ENCODE measurements at places on chromosomes 7 and 10.

DNA sequence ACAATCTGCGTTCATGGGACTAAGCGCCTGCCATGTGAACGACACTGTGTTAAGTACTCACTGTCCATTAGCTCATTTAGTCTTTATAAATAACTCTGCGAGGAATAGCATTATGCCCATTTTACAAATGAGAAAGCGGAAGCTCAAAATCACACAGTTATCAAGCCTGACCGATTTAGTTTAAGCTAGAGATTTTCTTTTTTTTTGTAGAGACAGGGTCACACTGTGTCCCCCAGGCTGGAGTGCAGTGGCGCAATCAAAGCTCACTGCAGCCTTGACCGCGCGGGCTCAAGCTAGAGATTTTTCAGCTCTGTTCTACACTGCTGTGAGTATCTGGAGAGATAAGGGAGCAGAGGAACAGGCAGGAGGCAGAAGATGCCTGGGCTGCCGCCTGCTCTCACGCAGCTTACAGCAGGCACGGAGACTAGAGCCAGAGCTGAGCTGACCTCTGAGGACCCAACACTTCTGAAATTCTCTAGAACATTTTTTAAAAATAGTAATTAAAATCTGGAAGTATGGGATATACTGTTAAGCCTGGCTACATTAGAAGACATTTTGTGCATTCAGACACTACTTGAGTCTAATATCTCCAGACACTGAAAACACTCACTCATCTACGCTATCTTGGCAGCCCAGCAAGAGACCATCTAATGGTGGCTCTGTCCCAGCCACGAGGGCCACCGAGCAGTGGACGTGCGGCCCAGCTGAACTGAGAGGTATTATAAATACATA lies 38.7 kb downstream of the GNA12 start:
- H3K4me1 ChIP-seq = peaks cover 34% of the 10 kb centered on the region
- no peaks in the 10 kb centered on the region for H3K27me3 ChIP-seq
- no peak overlapping the region for H3K4me3 ChIP-seq
- H3K27ac ChIP-seq = no peak overlapping the region
- no peaks in the 10 kb centered on the region for H3K36me3 ChIP-seq
- no peak for DNase-seq

DNA sequence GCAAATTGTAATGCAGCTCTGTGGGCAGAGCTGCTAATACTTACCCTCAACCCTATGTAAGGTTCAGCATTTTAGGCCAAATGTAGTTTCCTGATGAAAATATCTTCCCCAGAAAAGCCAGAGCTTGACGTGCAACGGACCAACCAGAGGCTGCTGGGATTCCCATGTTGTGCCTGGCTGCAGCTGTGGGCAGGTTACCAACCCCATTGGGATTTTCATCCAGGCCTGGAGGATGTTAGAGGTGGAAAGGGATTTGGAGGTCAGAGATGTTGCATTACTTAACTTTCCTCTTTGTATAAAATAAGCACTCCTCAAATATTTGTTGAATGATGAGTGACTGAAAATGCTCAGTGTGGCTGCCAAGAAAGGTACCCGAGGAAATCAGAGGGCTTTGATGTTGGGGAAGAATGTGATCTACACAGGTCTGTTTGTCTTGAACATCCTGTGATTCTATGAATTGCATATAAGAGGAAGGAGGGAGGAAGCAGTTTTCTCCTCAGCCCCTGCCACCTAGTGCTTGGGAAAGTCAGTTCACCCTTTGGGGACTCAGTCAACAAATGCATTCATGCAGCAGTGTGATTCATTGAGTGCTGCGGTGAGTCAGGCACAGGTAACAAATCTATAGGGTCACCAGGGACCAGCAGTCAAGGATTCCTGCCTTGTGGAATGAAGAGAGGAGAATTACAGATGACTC lies 487.2 kb downstream of the RPS24 start:
- H3K27ac ChIP-seq = no peak overlapping the region
- no peaks in the 10 kb centered on the region for H3K36me3 ChIP-seq
- H3K27me3 ChIP-seq = no peaks in the 10 kb centered on the region
- DNase-seq = peak; percentile 2
- no peak overlapping the region for H3K4me3 ChIP-seq

GRCh38 chr7:44186736-44187135 lies 2.5 kb downstream of the GCK start:
- no peak overlapping the region for H3K4me3 ChIP-seq
- H3K27ac ChIP-seq = no peak overlapping the region
- no peaks in the 10 kb centered on the region for H3K36me3 ChIP-seq
- DNase-seq = no peak

DNA sequence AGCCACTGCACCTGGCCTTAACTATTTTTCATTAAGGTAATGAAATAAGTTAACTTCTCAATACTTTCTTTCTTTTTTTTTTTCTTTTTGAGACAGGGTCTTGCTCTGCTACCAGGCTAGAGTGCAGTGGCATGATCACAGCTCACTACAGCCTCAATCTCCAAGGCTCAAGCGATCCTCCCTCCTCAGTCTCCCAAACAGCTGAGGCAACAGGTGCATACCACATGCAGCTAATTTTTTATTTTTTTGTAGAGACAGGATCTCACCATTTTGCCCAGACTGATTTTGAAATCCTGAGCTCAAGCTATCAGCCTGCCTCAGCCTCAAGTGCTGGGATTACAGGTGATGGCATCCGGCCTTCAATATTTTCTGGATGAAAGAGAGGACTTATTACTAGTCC lies 21.0 kb downstream of the KMT2C start:
- no peak overlapping the region for H3K4me3 ChIP-seq
- H3K36me3 ChIP-seq = no peaks in the 10 kb centered on the region
- no peak for DNase-seq
- H3K4me1 ChIP-seq = no peaks in the 10 kb centered on the region

DNA sequence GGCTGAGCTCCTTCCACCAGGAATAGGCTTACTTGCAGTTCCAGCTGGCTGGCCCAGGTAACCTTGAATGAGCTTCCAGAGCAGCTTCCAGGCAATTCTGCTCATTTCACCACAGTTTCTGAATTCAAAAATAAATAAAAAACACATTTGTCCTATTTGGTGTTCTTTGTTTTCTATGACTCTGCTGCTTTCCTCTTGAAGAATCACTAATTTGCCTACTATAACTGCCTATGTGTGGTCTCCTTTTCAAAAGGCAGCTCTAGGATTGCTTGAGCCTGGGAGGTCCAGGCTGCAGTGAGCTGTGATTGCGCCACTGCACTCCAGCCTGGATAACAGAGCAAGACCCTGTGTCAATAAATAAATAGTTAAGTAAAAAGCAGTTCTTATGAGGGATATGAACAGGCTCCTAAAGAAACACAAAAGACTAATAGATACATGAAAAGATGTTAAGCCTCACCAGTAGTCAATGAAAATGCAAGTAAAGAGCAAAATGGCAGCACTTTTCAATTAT lies 19.5 kb upstream of the TNPO3 start:
- DNase-seq = no peak
- H3K36me3 ChIP-seq = no peaks in the 10 kb centered on the region
- H3K27me3 ChIP-seq = no peaks in the 10 kb centered on the region
- no peaks in the 10 kb centered on the region for H3K4me1 ChIP-seq
